ENCODE measurements at places on chromosomes 3 and 15. TPM values are rescaled to one million over a fixed set of nuclear protein-coding genes. Genes with fewer than 3 reads are reported as not detected.

The VPS33B gene
- 15.5 TPM for total RNA-seq

The BTLA gene
- under 0.01 TPM for total RNA-seq

The FSTL1 gene
- total RNA-seq = 32.2 TPM

The ERC2 gene
- 77.9 TPM for total RNA-seq

The ANKUB1 gene
- total RNA-seq = 0.41 TPM

The PLIN1 gene
- total RNA-seq = under 0.01 TPM

The ACOX2 gene
- 1.6 TPM for total RNA-seq

The CYP1A1 gene
- 0.41 TPM for total RNA-seq

The PTX3 gene
- total RNA-seq = 16.7 TPM

The FRMD4B gene
- 72.2 TPM for total RNA-seq

The P2RY1 gene
- 33.8 TPM for total RNA-seq

The LEO1 gene
- 47.7 TPM for total RNA-seq

The FAM43A gene
- total RNA-seq = 4.5 TPM

The CCDC9B gene
- total RNA-seq = 0.41 TPM

The GRK7 gene
- under 0.01 TPM for total RNA-seq

The RLBP1 gene
- total RNA-seq = 3.3 TPM

The GOLGA8S gene
- total RNA-seq = not detected

The LYZL4 gene
- total RNA-seq = not detected

The RPP14 gene
- total RNA-seq = 18.8 TPM

The AGTR1 gene
- total RNA-seq = 0.41 TPM

The HRG gene
- not detected for total RNA-seq

The PPP1R2 gene
- 181 TPM for total RNA-seq

The MESP2 gene
- not detected for total RNA-seq

The SPRED1 gene
- 70.9 TPM for total RNA-seq

The TMEM40 gene
- total RNA-seq = not detected

The XIRP1 gene
- not detected for total RNA-seq

The GJD2 gene
- 6.5 TPM for total RNA-seq

The CLDN16 gene
- total RNA-seq = 1.6 TPM

The FES gene
- 3.7 TPM for total RNA-seq

The SAMMSON gene
- total RNA-seq = not detected

The SLC51B gene
- total RNA-seq = not detected

The GATM gene
- 91.3 TPM for total RNA-seq

The TUSC7 gene
- not detected for total RNA-seq

The MORC1 gene
- under 0.01 TPM for total RNA-seq

The GOLGA8G gene
- total RNA-seq = not detected

The TWF2 gene
- 24.5 TPM for total RNA-seq

All from frontal cortex (tissue), 4 donors.